ENCODE measurements at places on chromosomes 16 and 17.

GRCh38 chr17:21272881-21273792, 11.4 kb upstream of the MAP2K3 start:
- DNase-seq, result no peak

GRCh38 chr17:39667262-39667944, 850 bp upstream of the PNMT start:
- DNase-seq, result no peak

DNA sequence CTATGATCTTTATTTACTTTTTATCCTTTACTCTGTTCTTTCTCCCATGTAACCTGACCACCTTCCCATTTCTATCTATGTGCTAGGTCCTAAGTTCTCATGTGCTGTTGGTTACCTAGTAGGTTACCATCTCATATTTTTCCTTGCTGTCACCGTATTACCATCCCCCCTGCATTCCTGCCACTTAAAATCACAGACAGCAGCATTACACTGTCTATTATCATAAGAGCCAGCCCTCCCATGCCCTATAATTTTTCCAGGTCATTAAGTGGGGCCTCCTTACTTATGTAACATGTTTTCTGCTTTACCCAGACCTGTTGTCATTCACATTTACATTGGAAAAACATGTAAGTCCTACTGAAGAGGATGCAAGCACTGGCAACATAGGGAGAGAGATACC, 202.9 kb downstream of the HS3ST3A1 start:
- DNase-seq, result no peak

DNA sequence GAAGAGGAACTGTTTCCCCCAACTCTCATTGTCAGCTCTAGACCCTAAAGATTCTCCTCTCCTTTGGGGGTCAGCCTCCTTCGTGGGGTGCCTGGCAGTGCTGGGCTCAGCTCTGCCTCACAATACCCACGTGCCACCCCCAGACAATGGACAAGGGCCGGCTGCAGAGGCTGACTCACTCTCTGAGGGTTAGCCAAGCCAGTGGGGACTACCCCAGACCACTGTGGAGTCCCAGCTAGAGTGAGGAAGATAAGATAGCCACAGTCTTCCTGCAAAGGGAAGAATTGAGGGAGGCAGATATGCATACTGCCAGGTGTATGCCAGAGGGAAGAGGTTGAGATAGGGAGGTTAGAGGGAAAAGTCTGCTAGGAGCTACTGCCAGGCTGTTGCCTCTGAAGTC, 13.5 kb upstream of the MTMR4 start:
- DNase-seq, result no peak

- no peak for DNase-seq
Measured at GRCh38 chr16:68022278-68022727, 729 bp downstream of the DDX28 start.

DNA sequence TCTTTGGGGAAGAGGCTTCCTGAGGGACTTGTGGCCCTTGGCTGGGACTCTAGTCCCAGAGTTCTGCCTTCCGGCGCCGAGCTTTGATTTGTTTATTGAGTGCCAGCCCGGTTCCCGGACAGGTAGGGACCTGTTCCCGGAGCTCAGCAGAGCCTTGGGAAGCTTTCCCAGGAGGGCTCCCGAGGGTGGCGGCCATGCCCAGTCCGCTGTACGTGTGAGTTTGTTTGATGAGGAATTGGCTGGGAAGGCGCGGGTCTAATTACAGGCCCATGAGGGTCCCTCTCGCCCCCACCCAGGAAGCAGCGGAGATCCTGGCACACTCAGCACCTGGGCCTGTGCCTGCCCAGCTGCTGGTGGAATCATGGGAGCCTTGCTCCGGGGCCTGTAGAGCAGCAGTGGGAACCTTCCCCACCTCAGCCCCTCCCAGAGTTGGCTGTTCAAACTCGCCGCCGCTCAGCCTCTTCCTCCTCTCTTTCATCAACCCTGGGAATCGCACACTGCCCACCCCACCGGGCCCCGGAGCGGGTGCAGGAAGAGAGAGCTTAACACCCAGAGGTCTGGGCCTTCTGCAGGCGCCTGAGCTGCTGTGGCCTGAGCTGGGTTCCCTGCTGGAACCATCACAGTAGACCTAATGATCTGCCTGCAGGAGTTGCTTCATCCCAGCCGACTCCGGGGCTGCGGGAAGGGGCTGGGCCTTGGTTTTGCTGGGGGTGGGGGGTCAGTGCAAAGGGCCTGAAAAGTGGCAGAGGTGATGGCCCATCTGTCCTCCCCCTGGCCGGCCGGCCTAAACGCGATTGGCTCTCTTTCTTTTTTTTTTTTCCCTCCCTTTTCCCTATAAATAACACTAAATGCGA, 313.7 kb downstream of the SEC14L1 start:
- no peak for DNase-seq

DNA sequence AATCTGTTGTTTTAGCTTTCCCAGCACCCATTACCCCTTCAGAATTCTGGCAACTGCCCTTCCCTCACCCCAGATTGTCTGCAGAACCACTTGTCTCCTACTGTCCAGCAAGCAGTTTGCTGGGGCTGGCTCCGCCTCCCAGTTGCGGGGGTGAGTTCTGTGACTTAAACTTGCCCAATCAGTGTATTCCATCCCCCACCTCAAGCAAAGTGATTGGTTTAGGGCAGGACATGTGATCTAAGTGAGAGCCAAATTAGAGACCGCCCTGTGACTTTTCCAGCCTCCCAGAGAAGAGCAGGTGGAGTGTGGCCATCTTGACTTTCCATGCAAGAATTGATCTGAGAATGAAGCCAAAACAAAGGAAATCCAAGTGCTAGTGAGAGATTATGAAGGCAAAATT, 22.7 kb upstream of the SRCIN1 start:
- no peak for DNase-seq

GRCh38 chr17:33218698-33219601, 74.1 kb downstream of the ASIC2 start:
- no peak for DNase-seq

DNA sequence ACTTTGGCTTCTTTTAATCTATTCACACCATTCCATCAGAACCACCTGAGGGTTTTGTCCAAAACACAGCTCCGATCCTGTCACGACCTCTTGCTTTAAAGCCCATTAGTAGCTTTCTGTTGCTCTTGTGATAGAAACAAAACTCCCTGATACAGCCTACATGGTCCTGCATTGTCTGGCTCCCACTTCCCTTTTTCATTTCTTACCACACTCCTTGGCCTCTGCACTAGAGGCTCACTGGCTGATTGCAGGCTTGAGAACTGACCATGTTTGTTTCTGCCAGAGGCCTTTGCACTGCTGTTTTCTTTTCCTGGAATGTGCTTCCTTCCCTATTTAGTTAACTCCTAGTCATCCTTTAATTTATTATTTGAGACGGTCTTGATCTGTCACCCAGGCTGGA, 23.7 kb downstream of the IST1 start:
- DNase-seq, result no peak

- no peak for DNase-seq
Measured at GRCh38 chr17:1724869-1725641, 551 bp downstream of the WDR81 start.

DNA sequence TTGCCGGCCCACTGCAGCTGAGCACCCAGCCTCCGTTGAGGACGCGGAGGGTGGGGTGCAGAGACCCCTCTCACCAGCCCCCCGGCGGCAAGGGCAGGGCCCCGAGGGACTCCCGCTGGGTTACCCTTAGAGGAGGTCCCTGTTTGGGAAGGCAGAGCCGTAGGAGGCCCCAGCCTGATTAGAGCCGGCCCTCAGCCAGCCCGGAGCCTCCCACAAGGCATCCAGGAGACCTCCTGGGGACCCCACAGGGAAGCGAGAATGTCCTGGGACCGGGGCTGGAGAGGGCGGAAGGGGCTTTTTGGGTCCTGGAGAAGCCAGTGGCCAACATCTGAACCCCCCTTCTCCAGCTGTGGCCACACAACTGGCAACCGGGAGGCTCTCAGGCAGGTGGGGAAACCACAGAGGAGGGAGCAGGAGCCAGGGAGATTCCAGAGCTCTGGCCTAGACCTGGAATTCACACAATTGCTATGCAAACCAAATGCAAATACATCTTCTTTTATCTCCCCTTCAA, 21.7 kb upstream of the SP6 start:
- no peak for DNase-seq

DNA sequence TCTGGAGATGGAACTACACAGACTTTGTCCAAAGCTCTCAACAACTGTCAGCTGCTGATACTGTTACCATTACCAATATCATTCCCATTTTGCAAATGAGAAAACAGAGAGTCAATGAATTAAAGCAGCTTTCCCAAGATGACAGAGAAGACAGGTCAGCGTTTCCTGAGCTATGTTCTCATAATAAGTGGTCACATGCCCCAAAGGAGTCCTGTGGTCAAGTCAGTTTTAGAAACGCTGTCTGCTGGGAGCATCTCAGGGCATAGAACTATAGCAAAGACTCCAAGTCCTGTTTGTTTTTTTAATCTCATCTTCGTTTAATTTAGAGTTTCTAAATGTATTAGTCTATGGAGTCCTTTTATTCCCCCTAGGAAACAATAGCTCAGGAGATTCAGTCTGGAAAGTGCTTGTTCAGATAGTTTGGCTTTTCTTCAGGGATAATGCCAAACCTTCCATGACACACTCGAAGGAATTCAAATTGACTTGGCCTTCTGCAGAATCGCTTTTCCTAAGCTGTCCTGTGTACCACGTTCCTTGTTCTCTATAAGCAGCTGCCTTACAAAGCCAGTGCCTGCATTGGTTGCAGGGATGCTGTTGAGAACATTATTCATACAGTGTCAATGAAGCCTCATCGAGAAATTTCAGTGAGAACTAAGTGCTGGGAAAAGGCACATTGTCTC, 12.1 kb downstream of the CCDC42 start:
- no peak for DNase-seq

GRCh38 chr16:68299571-68300453, 10.9 kb downstream of the SLC7A6OS start:
- no peak for DNase-seq

GRCh38 chr16:70258946-70259345, 7.2 kb upstream of the EXOSC6 start:
- DNase-seq, result no peak

- no peak for DNase-seq
Measured at GRCh38 chr17:66533572-66533971, 231.2 kb downstream of the PRKCA start.

DNA sequence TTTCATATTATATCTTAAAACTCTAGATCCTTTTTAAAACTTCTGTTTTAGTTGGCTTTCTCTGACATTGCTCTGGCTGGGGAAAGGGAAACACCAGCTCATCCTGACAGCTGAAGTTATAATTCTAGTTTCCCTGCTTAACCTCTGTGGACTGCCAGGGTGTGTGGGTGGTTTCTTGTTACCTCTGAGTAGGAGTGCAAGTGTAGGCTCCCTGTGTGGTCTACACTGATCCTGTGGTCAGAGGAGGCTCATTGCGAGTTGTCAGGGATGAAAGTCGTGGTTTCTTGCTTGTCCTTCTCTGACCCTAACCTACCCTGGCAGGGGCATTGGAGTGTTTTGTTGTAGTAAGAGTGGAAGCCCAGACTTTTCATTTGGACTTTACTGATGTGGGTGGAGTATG, 221.0 kb downstream of the UTP18 start:
- no peak for DNase-seq

DNA sequence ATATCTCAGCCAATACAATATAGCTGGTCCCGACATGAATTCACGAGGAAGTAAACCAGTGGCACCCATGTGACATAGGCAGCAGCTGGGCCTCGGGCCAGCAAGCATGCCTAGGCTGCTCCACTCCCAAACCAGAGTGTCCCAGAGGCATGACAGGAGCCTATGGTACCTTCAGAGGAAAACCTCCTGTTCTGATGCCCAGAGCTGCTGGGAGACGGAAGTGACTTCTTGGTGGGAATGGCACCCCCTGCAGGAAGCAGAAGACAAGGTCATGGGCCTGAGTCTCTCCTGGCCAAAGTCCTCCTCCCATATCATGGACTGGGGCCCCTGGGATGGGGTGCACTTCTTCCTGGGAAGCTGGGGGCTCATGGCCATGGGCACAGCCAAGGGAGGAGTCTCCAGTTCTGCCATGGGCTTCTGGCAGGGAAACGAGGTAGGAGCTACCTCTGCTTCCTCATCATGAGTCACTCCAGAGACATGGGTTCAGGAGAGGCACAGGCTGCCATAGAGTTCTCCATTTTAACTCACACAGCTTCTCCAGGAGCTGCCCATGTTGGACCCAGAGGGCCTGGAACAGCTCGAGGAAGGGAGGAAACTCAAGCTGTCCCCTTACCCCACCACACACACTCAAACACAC, 13.4 kb downstream of the FBF1 start:
- DNase-seq, result no peak

- DNase-seq, result no peak
Measured at GRCh38 chr16:57837305-57838125, 35.2 kb upstream of the KIFC3 start.

- peak; percentile 46 for DNase-seq
Measured at GRCh38 chr17:43907425-43907981, at the start of gene MPP2. MPP2 (minus strand) TSS chr17:43907536; CDS start chr17:43904460, 3,076 bp downstream.

GRCh38 chr17:773467-774312, 8.4 kb downstream of the GLOD4 start:
- DNase-seq, result no peak

- DNase-seq, result no peak
Measured at GRCh38 chr17:27384726-27385125, 71.5 kb upstream of the KSR1 start.

GRCh38 chr17:14746822-14747602, 446.1 kb downstream of the HS3ST3B1 start:
- DNase-seq, result no peak

- DNase-seq, result no peak
Measured at GRCh38 chr17:71846561-71847110, 274.2 kb upstream of the SOX9 start.

- no peak for DNase-seq
Measured at GRCh38 chr16:11994143-11995119, 17.9 kb downstream of the SNX29 start.

- DNase-seq, result no peak
Measured at GRCh38 chr17:79659376-79659775, 48.5 kb upstream of the RBFOX3 start.

- DNase-seq, result no peak
Measured at GRCh38 chr16:11499295-11500089, 87.2 kb downstream of the LITAF start.

DNA sequence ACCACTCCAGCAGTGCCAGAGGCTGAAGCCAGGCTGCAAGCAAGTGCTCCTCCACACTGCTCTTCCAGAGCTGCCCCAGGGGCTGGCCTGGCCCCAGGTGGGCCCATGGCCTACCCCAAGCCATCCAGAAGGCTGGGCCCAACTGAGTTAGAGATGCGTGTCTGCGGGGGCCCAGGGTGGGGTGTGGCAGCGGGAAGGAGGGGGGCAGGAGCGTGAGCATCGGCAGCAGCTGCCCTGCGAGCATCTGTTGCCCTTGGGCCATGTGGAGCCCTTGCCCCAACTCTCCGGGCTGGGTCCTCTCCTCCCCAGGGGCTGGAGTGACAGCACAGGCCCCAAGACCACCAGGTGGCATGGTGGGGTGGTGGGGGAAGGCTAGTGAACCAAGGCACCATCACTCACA, 7.3 kb upstream of the SREBF1 start:
- DNase-seq, result no peak

Data from activated CD8-positive, alpha-beta memory T cell treated with anti-CD3 and anti-CD28 coated beads, Interleukin-2, amount 10 ng/mL, durations not matched to agents 7 days and 5 days (primary cell).